ENCODE measurements at places on chromosomes 16 and 17.

DNA sequence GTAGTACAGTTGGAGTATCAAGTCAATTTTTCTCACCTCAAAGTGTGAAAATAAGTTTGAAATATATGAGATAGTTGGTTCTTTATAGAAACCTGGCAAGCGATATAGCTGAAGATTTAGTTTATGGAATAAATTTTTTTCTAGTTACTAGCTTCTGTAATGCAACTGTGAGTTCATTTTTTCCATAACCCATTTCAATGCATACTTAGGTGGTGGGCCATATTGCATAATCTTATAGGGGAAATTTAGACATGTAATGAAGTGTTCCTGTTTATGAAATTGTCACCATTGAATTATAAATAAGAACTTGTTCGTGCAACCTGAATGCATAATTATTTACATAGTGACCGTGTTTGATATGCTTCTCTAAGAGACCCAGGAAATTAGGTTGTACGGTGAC, 9.0 kb downstream of the MOSMO start:
- no peak for DNase-seq

DNA sequence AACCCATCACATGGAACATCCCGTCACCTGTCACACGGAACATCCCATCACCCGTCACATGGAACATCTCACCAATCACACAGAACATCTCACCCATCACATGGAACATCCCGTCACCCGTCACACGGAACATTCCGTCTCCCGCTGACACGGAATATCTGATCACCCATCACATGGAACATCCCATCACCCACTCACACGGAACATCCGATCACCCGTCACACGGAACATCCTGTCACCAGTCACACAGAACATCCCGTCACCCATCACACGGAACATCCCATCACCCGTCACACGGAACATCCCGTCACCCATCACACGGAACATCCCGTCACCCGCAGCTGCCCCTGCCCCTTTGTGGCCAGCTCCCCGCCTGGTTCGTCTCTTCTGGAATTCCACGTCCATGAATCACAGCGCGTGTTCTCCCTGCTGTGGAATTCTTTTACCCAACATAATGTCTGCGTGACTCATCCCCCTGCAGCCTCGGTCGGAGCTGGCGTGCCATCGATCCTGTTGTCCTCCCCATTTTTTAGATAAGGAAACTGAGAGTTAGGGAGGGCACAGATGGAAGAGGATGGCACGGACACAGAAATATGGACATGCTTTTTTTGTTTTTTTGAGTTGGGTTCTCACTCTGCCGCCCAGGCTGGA, 5.6 kb downstream of the CPNE7 start:
- no peak for DNase-seq

- DNase-seq, result no peak
Measured at GRCh38 chr17:76738468-76738850, 540 bp downstream of the MFSD11 start.

- DNase-seq, result no peak
Measured at GRCh38 chr16:58733248-58733670, 857 bp downstream of the GOT2 start.

All from bone marrow (tissue), 2 donors.